Dermis blood vessel endothelial cell (primary cell): ENCODE measurements at places on chromosomes 5 and 9.

- no peak for DNase-seq
Measured at GRCh38 chr5:154437281-154437965, 8.4 kb upstream of the SAP30L start.

DNA sequence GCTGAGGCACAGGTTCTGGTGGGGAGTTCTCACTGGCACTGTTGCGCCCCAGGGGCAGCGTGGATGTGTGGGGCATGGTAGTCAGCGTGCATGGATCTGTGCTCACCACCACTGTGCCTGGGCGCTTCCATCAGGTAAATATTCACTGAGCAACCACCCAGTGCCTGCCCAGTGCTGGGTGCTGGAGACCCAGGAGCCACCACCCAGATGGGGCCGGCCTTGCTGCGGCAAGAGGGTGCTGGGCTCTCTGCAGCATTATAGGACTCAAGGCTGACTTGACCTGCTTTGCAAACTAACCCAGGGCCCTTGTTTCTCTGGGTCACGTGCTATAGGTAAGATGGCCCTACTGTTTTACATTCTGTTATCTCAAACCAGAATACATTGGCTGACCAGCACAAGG, 60.5 kb downstream of the DAP start:
- no peak for DNase-seq

- no peak for DNase-seq
Measured at GRCh38 chr5:140420665-140421361, 19.2 kb downstream of the ANKHD1 start.

DNA sequence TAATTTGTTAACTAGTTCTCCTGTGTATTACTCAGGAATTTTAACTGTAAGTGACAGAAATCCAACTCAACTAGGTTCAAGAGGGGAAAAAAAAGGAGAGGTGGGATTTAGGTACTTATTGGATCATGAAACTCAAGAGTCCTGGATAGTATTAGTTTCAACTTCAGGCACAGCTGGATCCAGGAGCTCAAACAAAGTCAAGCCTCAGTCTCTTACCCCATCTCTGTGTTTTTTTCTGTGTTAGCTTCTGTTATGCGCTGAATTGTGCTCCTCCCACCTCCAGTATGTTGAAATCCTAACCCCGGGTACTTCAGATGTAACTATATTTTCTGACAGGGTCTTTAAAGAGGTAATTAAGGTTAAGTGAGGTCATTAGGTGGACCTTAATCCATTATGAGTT, 53.5 kb downstream of the SMIM23 start:
- DNase-seq: no peak

GRCh38 chr5:147467973-147468508, 41.8 kb downstream of the DPYSL3 start:
- DNase-seq: no peak

DNA sequence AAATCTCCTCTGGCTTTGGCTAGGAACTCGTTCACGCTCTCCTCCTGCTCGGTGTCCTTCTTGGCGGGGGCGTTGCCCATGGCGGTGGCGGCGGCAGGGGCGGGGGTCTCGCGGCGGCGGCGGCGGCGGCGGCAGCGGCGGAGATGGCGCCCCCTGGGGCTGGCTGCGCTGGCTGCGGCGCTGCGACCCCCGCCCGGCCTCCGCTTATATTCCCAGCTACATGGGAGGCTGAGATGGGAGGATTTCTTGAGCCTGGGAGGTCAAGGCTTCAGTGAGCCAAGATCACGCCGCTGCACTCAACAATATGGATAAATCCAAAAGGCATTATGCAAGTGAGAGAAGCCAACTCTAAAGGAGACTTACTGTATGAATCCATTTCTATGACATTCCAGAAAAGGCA, at the start of gene PRKACG:
PRKACG (minus strand) TSS at position 101 of the 400 bp plus-strand sequence; CDS start at position 80, 21 bp downstream.
- DNase-seq: no peak

- no peak for DNase-seq
Measured at GRCh38 chr5:117793963-117794362, 1194.4 kb downstream of the DTWD2 start.

DNA sequence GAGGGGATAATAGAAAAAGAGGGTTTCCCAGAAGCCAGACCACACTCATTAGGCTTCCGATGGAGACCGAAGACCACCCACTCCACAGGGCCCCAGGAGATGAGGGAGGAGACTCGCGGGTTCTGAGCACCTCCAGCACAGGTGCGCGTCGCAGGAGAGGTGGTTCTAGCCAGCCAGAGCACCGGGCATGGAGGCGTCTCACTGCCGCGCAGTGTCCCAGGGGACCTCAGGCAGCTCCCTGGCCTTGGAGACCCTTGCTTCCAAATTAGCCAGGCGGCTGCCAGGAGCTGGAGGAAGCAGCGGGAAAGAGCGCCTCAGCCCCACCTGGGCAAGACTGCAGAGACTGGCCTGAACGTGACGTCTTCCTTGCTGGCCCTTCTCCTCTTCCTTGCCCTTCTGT, 115.4 kb upstream of the FBXL7 start:
- DNase-seq: no peak

DNA sequence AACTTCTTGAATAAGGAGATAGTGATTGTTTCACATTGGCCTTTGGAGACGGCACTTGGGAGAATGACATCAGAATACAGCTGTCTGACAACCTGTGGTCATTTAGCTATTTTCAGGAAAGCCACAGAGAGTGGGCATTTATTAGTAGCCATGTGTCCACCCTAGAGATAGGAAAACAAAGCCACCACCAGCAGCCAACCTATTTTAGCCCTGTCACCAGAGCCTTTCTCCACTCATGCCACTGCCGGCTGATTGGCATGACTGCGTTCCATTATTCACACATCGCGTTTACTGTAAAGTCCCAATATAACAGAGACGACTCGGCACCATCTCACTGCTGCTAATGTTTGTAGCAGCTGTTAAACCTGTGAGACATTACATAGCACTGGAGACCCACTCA, 330.1 kb downstream of the NDUFS4 start:
- DNase-seq: no peak

DNA sequence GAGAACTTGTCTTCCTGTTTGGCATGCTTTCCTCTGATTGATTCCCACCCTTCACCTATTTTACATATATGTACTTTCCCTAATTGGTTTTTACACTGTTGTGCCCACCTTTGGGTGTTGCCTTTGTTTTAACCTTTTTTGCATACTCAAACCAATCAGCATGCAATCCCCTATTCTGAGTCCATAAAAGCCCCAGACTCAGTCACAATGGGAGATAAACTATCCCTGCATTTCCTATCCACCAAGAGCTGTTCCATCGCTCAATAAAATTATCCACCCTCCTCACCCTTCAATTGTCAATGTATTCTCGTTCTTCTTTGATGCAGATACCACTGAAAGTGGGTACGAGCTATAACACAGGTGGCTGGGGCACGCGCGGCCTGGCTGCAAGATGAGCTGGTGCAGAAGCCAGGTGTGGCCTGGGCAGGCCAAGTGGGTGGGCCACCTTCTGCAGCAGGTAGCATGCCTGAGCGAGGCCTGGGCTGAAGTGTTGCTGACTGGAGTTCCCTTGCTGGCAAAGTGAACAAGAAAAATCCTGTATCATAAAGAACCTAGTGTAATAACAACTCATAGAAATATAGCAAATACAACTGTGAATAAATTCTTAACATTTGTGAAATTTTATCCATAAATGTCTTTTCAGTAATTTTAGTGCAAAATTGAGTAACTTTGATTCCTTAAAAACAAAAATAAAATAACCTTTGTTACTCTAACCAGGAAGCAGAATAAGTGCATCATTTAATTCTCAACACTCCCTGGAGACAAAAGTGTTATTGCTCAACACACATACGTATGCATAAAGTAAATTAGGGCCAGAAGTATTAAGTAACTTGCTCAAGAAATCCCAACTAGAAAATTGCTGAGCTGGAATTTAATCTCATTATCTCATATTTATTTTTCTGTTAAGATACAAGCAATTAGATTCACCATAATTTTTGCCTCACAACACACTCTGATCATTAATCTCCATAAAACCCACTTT, 685.3 kb upstream of the EDIL3 start:
- DNase-seq: no peak

DNA sequence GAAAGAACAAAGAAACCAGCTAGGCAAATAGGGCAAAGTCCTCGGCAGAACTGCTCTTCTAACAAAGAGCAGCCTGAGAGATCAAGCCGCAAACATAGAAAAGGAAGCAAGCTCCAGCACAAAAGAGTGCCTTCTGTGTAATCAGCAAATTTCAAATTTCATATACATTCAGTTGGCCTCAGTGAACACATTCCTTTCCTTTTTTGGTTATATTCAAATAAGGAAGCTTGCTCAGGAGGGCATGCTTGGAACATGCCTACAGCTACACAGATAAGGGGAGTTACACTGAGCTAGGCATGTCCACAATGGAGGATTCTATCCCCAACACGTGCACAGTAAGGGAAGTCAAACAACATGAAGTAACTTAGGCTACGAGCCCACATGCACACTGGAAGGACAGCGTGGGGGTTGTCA, 23.4 kb downstream of the IL33 start:
- no peak for DNase-seq

- DNase-seq: no peak
Measured at GRCh38 chr9:70073756-70074155, 30.1 kb downstream of the MAMDC2 start.

DNA sequence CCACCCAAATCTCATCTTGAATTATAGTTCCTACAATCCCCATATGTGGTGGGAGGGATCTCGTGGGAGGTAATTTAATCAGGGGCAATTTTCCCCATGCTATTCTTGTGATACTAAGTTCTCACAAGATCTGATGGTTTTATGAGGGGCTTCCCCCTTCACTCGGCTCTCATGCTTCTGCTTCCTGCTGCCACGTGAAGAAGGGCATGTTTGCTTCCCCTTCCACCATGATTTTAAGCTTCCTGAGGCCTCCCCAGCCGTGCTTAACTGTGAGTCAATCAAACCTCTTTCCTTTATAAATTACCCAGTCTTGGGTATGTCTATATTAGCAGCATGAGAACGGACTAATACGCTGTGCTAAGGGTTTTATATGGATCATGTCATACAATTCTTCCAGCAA, 72.3 kb downstream of the TLE4 start:
- DNase-seq: no peak

GRCh38 chr5:5235685-5236084, 95.6 kb downstream of the ADAMTS16 start:
- DNase-seq: no peak

GRCh38 chr9:129697656-129698253, 32.3 kb downstream of the PRRX2 start:
- no peak for DNase-seq
